ENCODE measurements at places on chromosomes 6 and 20. TPM values are rescaled to one million over a fixed set of nuclear protein-coding genes. Genes with fewer than 3 reads are reported as not detected.

Gene OVOL2
- total RNA-seq, result not detected

Gene AHCY
- 58.6 TPM for total RNA-seq

Gene STK38
- total RNA-seq, result 14.1 TPM

Gene SEL1L2
- 0.23 TPM for total RNA-seq

Gene ARMC12
- total RNA-seq, result not detected

Gene TRIM31
- not detected for total RNA-seq

Gene ULBP1
- total RNA-seq, result 0.23 TPM

Gene ARMH2
- total RNA-seq, result not detected

Gene HLA-DRB1
- total RNA-seq, result 9.9 TPM

Gene LY6G5C
- 2.5 TPM for total RNA-seq

Gene CTCFL
- total RNA-seq, result 0.23 TPM

Gene CDH26
- 0.69 TPM for total RNA-seq

Data from diencephalon (tissue), 1 donor.